ENCODE measurements at places on chromosomes 5 and 9. TPM values are rescaled to one million over a fixed set of nuclear protein-coding genes. Genes with fewer than 3 reads are reported as not detected.
A peak's percentile ranks its signal among the peaks of the same experiment; 100 is the strongest.

PNPLA7 gene
- 0.56 TPM for total RNA-seq

TSLP gene
- 0.07 TPM for total RNA-seq

DNA sequence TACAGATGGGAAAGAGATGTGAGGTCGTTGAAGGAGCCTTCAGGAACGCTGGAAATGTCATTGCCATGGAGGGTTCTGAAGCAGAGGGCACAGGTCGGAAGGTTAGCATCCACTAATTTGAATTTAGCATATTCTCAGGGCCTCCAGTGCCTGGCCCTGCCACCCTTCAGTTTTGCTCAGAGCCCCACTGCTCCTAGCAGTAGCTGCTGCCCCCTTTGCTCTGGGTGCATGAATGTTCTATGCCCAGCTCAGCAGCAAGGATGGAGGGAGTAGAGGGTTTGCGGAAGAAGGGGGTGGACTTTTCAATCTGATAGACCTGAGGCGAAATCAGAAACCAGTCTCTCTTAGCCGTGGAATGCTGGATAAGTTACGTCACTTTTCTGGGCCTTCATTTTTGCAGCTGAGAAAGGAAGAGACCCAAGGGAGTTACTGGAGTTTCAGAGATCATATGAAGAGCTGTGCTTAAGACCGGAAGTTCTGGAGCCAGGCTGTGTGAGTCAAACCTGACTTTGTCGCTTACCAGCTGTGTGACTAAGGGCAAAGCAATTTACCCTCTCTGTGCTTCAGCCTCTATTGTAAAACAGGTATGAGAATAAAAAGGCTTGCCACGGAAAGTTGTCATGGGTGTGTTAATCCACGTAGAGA lies 133.2 kb upstream of the PANK3 start:
- peak; percentile 51 for DNase-seq

GRCh38 chr5:93596310-93596675 lies 13.3 kb downstream of the NR2F1 start:
- DNase-seq, result no peak

CCDC192 gene
- not detected for total RNA-seq

GRCh38 chr9:120571443-120572257 lies 8.3 kb downstream of the CDK5RAP2 start:
- peak; percentile 64 for DNase-seq

DNA sequence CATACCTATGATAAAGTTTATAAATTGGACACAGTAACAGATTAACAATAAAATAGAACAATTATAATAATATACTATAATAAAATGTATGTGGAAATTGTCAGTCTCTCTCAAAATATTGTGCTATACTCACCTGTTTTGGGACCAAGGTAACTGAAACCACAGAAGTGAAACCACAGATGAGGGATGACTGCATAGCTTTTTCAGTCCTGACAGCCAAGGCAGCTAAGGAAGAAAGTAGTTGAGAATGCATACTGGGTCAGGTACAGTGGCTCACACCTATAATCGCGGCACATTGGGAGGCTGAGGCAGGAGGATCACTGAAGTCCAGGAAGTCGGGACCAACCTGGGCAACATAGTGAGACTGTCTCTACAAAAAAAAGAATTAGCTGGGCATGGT lies 8.9 kb downstream of the SRP19 start:
- no peak for DNase-seq

TAF1L gene
- total RNA-seq, result not detected

DNA sequence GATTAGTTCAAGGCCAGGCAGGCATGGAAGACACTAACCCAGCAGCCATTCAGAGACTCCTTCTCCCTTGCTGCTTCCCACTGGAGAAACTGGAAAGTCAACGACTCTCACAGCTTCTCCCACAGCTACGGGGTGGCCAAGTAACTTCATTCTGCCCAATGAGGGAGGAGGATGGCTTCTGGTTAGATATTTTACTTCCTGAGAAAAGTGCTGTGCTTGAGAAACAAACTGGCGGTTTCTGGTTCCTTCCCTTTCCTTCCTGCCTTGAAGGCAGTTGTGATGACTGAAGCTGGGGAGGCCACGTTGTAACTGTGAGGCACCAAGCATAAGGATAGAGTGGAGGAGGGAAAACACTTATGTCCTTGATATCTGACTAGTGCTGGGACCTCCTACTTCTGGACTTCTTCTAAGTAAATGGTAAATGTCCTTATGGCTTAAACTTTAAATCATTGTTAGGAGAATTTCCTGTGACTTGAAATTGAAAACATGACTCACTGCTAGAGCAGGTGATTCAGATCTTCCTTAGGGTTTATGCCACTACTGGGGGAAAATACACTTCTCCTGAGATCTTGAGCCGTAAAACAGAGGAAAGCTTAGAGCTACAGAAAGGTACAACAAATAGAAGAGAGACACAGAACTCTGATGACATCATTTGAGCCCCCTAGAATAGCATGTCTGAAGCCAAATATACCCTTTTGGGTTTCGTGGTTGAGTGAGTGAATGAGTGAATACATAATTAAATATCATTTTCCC lies 3.1 kb upstream of the GNPDA1 start:
- DNase-seq, result peak; percentile 22

TRIM36 gene
- total RNA-seq, result 3.1 TPM

- DNase-seq, result no peak
Measured at GRCh38 chr9:74953235-74953751, 581 bp upstream of the C9orf40 start.

GRCh38 chr5:32329395-32329834 lies 16.7 kb upstream of the MTMR12 start:
- DNase-seq, result peak; percentile 71

- DNase-seq, result peak; percentile 52
Measured at GRCh38 chr9:12425878-12426864, 267.0 kb upstream of the TYRP1 start.

ZBED3 gene
- 6.0 TPM for total RNA-seq

FBP2 gene
- not detected for total RNA-seq

GRCh38 chr5:175831507-175831906 lies 39.9 kb upstream of the CPLX2 start:
- no peak for DNase-seq

ZNF622 gene
- total RNA-seq, result 44.6 TPM

GRCh38 chr5:139676951-139677735 lies 29.0 kb downstream of the CXXC5 start:
- DNase-seq, result no peak

GRCh38 chr5:61816585-61817450 lies 484.8 kb downstream of the ZSWIM6 start:
- no peak for DNase-seq

DNA sequence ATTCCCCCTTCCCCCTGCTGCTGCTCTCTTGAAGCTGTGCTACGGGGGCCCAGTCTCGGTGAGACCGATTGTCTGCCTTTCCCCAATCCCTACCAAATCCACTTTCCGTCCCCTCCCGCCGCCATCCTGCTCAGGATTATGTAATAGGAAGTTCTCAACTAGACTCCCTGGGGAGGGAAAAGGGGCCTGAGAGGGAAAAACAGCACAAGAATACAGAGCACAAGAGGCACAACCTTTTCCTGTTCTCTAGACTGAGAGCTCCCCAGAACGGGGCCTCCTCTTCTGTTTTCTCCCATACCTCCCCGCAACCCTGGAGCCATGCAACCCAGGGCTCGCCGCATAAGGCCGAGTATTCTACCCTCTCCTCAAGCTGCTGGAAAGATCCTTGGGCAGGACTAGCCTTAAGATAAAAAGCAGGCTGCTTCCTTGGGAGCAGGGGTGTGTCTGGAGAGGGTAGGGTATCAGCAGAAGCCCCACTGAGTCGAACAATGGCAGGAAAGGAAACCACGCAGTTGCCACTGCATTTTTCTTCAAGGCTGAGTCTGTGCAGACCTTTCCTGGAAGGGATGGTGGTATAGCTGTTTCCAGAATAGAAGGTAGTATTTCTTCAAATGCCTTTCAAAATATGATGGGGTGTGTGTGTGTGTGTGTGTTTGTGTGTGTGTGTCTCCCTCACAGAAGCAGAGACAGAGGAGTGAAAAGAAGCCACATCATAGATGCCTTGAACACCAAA lies 12.9 kb downstream of the MYORG start:
- DNase-seq, result no peak

- DNase-seq, result peak; percentile 24
Measured at GRCh38 chr9:13939134-13939533, 374.8 kb downstream of the NFIB start.

- DNase-seq, result no peak
Measured at GRCh38 chr9:6930827-6931226, 173.1 kb downstream of the KDM4C start.

GRCh38 chr5:180990086-180990881 lies 1.6 kb downstream of the BTNL3 start:
- no peak for DNase-seq

STARD4 gene
- total RNA-seq, result 129 TPM

GRCh38 chr5:2708751-2709150 lies 42.7 kb downstream of the IRX2 start:
- DNase-seq, result no peak

DNA sequence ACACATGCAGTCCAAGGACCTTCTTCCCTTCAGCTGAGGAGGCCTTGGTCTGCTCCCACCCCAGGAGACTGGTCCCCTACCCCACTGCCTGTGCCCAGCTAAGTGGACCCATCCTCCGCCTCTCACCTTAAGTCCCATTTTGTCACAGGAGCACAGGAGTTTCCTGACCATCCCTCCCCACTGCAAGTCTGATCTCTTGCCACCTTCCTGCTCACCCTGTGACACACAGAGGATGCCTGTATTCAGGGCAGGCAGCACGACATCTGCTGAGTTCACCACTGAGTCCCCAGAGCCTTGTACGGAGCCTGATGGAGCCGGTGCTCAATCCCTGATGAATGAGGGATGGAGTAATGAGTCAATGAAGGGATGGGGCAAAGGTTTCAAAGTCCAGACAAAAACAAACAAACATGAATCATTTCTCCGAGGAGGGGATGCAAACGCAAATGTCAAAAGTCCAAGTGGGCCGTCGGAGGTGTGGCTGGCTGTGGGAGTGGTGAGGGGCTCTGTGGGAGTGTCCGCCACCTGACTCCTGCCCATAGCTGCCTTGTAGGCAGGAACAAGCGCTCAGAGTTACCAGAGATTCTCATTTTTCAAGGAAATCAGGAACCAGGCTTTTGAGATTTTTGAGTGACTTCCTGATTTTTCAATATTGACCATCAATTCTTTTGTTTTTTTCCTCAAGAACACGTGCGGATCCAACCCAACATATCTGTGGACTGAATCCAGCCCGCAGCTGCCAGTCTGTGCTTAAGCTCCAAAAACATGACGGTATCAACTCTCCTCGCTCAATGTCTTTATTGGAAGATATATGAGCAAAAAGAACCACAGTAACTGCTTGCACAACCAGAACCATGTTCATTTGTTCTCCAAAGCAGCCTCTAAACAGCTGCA lies 4.4 kb downstream of the RAPGEF1 start:
- DNase-seq, result peak; percentile 85

ANKRD33B gene
- 2.3 TPM for total RNA-seq

PCDHAC2 gene
- total RNA-seq, result 6.8 TPM

Data from hepatocyte (in vitro differentiated cells).